ENCODE measurements at places on chromosomes 6 and 20.

GRCh38 chr20:5451643-5452210, 135.0 kb upstream of the PROKR2 start:
- no peak for DNase-seq

DNA sequence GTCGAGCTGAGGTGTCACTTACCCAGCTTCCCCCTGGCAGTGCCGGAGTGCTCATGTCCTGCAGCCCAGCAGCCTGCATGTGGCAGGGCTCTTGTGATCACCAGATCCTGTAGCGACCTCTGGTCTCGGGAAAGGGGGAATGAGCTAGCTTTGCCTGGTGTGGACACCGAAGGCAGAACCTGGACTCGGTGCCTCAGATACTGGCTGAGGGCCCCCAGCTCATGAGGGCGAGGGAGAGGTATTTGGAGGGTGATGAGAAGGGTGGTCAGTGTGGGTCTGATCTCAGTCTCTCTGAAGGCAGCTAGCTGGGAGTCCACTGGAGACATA, 26.3 kb downstream of the SUN5 start:
- no peak for DNase-seq

DNA sequence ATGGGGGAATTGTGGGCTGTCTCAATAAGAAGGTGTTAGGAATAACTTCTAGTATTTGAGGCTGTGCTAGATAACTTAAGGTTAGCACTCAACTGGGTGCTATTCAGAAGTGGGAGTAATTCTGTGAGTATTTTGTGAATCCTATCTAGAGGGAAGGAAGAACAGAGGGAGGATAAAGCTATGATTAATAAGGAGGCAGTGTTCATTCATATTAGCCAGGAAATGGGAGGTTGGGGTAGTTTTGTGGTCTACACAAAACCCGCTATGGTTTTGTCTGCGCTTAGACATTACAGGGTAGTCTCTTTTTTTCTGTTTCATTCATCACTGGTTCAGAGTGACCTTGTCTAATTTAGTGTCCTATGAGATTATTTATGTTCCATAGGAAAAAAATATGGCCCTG, 341.0 kb downstream of the ARHGAP18 start:
- DNase-seq, result no peak

DNA sequence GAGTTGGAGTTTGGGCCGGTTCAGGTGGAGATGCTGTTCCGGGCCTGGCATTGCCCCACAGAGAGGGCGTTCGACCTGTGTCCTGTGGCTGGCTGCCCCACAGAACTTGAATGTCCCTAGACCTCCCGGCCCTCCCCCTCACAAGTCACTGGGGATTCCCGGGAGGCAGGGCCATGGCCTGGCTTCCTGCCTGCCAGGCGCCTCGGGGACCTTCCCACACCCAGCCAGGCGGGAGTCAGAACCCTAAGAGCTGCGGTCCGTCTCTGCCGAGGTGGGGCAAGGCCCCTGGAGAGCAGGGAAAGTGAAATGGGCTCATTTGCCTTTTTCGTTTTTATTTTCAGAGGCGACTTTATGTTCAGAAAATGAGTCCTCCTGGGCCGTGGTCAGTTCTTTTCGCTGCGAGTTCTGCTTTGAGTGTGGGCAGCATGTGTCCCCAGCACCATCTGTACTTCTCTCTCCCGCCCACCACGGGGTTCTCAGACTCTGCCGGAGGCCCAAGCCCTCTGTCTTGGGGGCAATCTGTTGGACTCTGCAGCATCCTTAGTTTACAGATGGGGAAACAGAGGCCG, 8.5 kb downstream of the RBM38 start:
- no peak for DNase-seq
